Stimulated activated CD4-positive, alpha-beta T cell treated with anti-CD3 and anti-CD28 coated beads, Interleukin-2, amount 100 ng/mL, for 48 hours (primary cell): ENCODE measurements at places on chromosomes 13 and 19.

DNA sequence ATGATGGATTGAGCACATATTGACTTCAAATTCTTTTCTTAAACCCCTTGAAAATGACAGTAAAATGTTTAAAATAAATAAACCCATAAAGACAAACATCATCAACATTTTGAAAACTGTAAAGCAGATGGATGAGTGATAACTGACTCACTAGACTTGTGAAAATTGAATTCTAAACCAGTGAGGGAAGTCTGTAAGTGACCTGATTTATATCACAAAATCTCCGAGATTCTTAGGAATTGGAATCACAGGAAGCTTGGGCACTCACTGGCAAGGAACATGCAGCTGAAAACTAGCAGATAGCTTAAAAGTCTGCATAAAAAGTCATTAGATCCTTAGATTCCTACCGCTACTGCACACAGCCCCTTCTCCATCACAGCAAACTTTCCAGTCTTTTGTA lies 51.3 kb upstream of the TSC22D1 start:
- no peak for DNase-seq

- no peak for DNase-seq
These were observed 231.8 kb downstream of the SHISA2 start for GRCh38 chr13:25819856-25820530.

GRCh38 chr19:28482221-28482620 lies 730.7 kb downstream of the UQCRFS1 start:
- DNase-seq: no peak

- DNase-seq: no peak
These were observed 9.4 kb upstream of the ZNF444 start for GRCh38 chr19:56131651-56132050.

DNA sequence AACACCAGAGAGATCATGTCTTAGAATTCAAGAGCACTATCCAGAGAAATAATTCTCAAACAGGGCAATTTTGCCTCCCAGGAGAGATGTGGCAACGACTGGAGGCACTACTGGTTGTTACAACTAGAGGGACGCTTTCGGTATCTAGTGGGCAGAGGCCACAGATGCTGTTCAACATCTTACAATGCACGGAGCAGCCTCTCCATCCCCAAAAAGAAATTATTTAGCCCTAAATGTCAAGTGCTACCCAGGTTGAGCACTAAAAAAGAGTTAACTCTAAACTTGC lies 78.6 kb downstream of the ABCC4 start:
- DNase-seq: no peak

GRCh38 chr13:21048901-21049698 lies 12.3 kb downstream of the LATS2 start:
- DNase-seq: no peak

DNA sequence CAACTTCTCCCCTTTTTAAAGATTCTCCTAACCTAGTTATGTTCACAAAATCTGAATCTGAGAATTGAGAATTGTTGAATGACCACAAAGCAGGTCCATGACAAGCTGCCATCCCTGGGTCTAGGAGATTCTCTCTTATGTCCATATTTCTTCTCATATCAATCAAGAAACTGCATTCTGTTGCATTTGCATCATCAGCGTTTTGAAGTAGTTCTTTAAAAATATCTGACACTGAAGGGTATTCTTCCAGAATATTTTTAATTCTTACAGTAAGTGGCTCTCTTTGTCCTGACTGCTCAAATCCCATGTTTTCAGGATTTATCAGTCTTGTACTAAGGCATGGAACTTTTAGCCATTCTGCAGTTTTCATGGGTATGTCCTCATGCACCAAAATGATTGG lies 94.3 kb downstream of the SACS start:
- no peak for DNase-seq

DNA sequence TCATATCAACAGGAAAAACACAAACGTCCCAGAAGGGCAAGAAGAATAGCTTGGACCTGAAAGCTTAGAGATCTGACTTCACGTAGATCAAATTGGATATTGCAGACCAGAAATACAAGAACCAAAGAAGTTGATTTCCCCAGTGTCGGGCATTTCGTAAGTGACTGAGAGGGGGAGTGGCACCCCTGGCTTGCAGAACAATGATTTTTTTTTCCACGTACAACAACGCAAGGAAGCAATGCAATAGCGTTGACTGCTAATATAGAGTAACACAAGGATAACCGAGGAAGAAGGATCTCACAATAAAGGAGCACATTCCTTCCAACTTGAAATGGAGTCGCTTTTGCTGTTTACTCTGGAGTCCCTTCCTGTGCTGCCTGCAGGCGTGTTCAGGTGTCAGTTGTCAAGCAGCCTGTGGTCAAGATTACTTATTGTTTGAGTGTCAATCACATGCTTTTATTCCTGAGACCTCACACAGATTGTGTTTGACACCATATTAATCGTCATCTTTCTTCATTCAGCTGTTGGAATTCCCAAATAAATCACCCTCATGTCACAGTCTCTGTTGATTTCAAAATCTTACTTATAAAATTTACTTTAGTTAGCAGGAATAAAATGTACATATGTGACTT lies 139.4 kb downstream of the FREM2 start:
- DNase-seq: no peak

DNA sequence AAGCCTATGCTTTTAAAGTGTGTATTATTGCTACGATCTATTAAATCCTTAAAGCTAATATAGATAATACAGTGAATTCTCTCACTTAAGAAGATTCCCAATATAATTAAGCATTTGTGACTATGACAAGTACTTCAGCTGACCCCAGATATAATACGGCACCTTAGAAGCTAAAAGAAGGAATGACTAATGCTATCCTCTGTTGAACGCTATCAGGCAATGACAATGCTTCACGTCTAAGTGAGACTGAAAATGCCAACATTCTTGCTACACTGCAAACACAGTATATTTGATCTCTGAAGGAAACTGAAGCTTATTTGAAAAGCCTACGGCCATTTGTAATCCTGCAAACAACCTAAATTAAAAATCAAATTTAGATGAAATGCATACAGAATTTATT lies 19.7 kb downstream of the VWA8 start:
- no peak for DNase-seq

DNA sequence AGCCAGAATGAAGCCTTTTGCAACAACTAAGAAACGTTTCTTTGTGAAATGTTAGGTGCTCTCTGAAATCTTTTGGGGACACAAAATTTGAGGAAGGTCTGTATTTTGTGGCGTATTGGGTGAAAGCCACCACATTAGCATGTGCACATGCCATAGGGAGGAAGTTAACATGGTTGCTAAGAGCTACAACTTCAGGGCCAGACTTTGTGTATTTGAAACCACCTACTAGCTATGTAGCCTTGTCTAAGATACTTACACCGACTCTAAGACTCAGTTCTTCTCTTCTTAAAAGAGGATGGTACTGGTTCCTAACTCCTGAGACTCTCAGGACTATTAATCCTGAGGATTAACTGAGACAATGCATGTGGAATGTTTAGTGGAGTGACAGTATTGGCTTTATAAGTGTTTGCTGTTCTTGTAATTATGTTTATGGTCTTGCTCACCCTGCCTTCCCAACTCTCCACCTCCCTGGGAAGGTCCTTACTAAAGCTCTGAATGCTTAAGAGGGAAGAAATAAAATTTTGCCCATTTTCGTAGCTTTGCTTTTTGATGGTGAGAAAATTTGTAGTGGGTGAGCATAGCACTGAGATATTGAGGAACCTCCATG lies 15.5 kb downstream of the SERP2 start:
- no peak for DNase-seq

DNA sequence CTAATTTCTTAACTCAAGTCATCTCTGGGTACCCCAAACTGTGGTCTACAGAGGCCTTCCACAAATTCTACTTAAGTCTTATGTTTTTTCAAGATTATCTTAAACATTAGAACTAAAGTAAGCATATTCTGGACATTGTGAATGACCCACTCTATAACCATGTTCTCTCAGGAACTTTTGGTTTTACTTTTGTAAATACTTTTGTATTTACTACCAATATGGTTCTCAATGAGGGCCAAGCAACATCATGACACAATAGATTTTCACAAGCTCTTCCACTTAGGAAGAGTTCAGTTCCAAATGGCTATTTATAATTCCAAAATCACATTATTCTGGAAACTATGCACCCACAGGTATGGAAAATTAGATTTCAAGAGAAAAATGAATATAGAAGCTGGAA lies 10.8 kb downstream of the DIAPH3 start:
- DNase-seq: no peak

- no peak for DNase-seq
These were observed 224.5 kb downstream of the GPC5 start for GRCh38 chr13:91622778-91623550.
